CD4-positive, alpha-beta T cell treated with Interleukin-4 for 1 hour (primary cell): ENCODE measurements at places on chromosomes 4 and X.

DNA sequence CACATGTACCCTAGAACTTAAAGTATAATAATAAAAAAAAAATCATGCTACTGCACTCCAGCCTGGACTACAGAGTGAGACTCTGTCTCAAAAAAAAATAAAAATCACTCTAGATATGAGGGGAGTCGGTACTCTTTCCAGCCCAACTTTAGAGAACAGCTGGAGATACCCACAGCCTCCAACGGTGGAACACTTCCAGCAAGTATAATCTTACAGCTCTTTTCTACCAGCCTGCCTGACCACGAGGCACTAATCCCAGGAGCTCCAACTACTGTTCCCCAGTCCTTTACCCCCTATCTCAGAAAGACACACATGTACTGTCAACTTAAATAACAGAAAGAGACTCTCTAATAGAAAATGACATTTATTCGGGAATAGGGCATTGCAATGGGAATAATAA is 46.8 kb downstream of the STEEP1 start:
- no peak for DNase-seq

- no peak for DNase-seq
Observed at GRCh38 chr4:55183926-55184599, 58.7 kb upstream of the KDR start.

GRCh38 chrX:153378607-153379006 is 22.5 kb downstream of the PNMA6E start:
- DNase-seq = no peak

DNA sequence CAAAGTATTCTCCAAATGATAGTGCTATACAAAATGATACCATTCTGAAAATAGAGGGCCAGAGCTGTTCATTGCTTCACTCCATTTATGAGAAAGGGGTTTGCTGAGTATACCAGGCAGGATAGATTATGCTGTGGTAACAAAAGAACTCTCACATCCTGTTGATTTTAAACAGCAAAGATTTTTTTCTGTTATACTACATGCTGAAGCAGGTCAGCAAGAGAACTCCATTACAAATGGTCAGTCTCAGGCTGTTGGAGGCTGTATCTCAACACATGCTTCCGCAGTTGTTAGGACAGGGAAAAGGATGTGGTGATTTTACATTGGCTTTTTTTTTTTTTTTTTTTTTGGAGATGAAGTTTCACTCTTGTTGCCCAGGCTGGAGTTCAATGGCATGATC is 13.7 kb upstream of the KLHL5 start:
- peak; percentile 33 for DNase-seq

GRCh38 chr4:40856840-40857362 is 107.1 kb downstream of the NSUN7 start:
- peak; percentile 54 for DNase-seq

DNA sequence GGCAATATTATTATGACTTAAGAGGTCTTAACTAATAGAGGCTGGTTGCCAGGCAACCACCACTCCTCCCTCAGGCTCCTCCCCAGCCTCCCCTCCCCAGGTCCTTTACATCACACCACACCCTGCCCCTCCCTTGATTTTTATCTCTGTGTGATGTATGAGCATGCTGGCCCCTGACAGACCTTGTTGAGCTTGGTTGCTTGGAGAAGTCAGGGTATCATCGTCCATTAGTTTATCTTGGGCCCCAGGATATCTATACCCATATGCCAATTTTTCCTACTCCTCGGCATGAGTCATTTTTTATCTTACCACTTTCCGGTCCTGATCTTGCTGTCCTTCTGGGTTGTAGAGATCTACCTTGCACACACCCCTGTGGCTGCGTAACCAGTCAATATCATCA is 2.5 kb downstream of the AKAP4 start:
- no peak for DNase-seq

DNA sequence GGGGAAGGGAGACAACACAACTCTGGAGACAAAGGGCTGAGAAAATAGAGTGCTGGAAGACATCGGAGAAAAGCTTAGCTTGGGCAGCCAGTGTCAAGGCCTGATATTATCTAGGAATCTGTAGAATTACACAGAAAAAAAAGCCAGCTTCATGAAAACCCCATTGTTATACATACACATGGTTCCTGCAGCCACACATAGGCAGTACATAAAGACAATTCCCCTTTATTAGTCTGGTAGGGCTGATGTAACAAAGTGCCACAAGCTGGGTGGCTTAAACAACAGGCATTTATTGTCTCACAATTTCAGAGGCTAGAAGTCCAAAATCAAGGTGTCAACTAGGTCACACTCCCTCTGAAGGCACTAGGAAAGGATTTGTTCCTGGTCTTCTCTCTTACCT is 503.5 kb downstream of the MID1IP1 start:
- no peak for DNase-seq

GRCh38 chrX:155865193-155865592 is 16.0 kb upstream of the VAMP7 start:
- no peak for DNase-seq

GRCh38 chrX:2894885-2895292 is 34.2 kb downstream of the ARSD start:
- no peak for DNase-seq

GRCh38 chr4:101950258-101950979 is 159.9 kb downstream of the BANK1 start:
- DNase-seq = no peak

GRCh38 chr4:90833706-90834105 is 706.5 kb downstream of the CCSER1 start:
- DNase-seq = no peak
